ENCODE measurements at places on chromosomes 1 and 21. TPM values are rescaled to one million over a fixed set of nuclear protein-coding genes. Genes with fewer than 3 reads are reported as not detected.

FCN3 gene
- 8.6 TPM for total RNA-seq

CFHR3 gene
- total RNA-seq: not detected

S100A12 gene
- not detected for total RNA-seq

ESRRG gene
- total RNA-seq: 3.4 TPM

SV2A gene
- total RNA-seq: 6.2 TPM

CCDC17 gene
- 0.66 TPM for total RNA-seq

- no peaks in the 10 kb centered on the region for H3K36me3 ChIP-seq
- DNase-seq: no peak
- no peaks in the 10 kb centered on the region for H3K4me1 ChIP-seq
- no peak overlapping the region for H3K4me3 ChIP-seq
- H3K27ac ChIP-seq: no peak overlapping the region
These were observed 15.9 kb upstream of the PIK3R3 start for GRCh38 chr1:46148318-46148717.

- no peak for DNase-seq
- H3K27me3 ChIP-seq: no peaks in the 10 kb centered on the region
- no peak overlapping the region for H3K4me3 ChIP-seq
- H3K4me1 ChIP-seq: no peaks in the 10 kb centered on the region
These were observed 3.0 kb downstream of the PLA2G2F start for GRCh38 chr1:20142001-20142710.

- no peaks in the 10 kb centered on the region for H3K27me3 ChIP-seq
- no peak overlapping the region for H3K4me3 ChIP-seq
- H3K36me3 ChIP-seq: no peaks in the 10 kb centered on the region
- H3K27ac ChIP-seq: no peak overlapping the region
These were observed 27.1 kb downstream of the NEK2 start for GRCh38 chr1:211648336-211648735.

GRCh38 chr1:17052641-17053040 lies 1.2 kb downstream of the SDHB start:
- peak overlapping the region; percentile 84 for H3K27ac ChIP-seq
- H3K4me1 ChIP-seq: peaks cover 18% of the 10 kb centered on the region
- DNase-seq: no peak
- no peaks in the 10 kb centered on the region for H3K27me3 ChIP-seq

- no peaks in the 10 kb centered on the region for H3K36me3 ChIP-seq
- no peak overlapping the region for H3K27ac ChIP-seq
- no peaks in the 10 kb centered on the region for H3K4me1 ChIP-seq
- no peak for DNase-seq
- H3K4me3 ChIP-seq: no peak overlapping the region
- no peaks in the 10 kb centered on the region for H3K27me3 ChIP-seq
These were observed 39.3 kb downstream of the DTL start for GRCh38 chr1:212074856-212075255.

- no peak overlapping the region for H3K4me3 ChIP-seq
- no peak overlapping the region for H3K27ac ChIP-seq
- H3K36me3 ChIP-seq: no peaks in the 10 kb centered on the region
- DNase-seq: no peak
- no peaks in the 10 kb centered on the region for H3K27me3 ChIP-seq
- peaks cover 5% of the 10 kb centered on the region for H3K4me1 ChIP-seq
These were observed 982 bp upstream of the IL24 start for GRCh38 chr1:206896261-206896660.

GRCh38 chr21:45874716-45875415 lies 106.7 kb upstream of the COL6A1 start:
- no peaks in the 10 kb centered on the region for H3K36me3 ChIP-seq
- no peak overlapping the region for H3K27ac ChIP-seq
- peaks cover 44% of the 10 kb centered on the region for H3K27me3 ChIP-seq
- no peak overlapping the region for H3K4me3 ChIP-seq

Data from esophagus muscularis mucosa (tissue), 4 donors.